Activated naive CD4-positive, alpha-beta T cell treated with anti-CD3 and anti-CD28 coated beads, Interleukin-2, amount 50 U/mL, for 16 hours (primary cell): ENCODE measurements at places on chromosomes 3 and 15.

- DNase-seq = no peak
Measured at GRCh38 chr3:20104167-20104661, 64.0 kb downstream of the KAT2B start.

DNA sequence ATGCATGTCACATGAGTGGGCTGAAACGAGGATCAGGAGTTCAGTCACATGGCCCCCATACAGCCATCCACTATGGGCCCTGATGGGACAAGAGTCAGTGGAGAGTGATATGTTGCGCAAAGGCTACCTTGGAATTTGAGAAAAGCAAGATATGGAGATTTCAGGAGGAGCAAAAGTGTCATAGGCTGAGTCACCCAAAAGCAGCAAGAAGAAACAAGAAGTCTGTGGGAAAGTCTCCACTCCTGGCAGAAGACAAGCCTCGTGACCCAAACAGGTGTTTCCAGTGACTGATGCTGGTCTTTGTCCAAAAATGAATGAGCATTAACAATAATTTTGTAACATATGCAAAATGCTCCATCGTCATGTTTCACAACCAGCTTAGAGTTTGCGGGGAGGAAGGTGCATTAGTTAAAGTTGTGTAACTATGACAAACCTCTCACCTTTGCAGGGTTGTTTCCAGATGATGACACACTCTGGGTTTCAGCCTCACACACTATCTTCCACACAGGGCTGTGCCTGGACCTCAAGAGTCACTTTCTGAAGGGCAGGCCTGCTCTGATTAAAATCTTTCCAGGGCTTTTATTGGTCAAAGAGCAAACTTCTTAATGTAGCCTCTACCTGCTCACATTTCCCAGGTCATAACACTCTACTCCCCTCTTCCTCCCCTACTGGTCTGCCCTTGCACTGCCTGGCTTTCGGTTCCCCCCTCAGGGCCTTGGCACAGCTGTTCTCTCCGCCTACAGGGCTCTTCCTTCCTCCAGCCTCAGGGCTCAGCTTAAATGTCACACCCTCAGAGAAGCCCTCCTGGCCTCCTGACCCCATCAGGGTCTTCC, 3.9 kb upstream of the DNASE1L3 start:
- DNase-seq = no peak

- DNase-seq = no peak
Measured at GRCh38 chr3:129534428-129535027, 6.1 kb downstream of the RHO start.

DNA sequence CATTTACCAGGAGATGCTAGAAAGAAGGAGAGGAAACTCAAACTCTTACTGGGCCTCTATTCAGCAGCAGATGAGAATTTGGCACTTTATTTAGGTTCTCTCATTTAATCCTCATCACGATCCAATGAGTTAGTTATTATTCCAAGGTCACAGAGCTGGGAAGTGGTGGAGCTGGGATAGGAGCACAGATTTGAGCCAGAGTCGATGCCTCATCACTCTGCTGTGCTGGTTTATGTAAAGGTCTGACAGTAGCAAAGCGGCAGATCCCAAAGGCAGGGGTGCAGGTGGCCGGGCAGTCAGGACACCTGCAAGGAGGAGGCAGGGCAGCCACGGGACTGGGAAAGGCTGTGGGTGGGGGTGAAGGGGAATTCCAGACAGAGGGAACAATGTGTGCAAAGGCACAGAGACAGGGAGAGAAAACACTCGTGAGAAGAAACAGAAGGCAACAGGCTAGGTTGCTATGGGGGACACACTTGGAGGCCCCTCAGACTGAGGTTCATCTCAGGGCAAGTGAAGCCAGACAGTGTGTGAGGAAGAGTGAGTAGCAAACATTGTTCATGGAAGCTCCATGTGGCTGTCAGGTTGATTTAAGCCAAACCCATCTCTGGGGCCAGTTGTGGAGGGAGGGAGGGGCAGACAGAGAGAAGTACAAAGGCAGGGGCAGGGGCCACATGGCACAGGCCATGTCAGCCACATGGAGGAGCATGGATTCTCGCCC, 26.8 kb downstream of the RAB6B start:
- no peak for DNase-seq

DNA sequence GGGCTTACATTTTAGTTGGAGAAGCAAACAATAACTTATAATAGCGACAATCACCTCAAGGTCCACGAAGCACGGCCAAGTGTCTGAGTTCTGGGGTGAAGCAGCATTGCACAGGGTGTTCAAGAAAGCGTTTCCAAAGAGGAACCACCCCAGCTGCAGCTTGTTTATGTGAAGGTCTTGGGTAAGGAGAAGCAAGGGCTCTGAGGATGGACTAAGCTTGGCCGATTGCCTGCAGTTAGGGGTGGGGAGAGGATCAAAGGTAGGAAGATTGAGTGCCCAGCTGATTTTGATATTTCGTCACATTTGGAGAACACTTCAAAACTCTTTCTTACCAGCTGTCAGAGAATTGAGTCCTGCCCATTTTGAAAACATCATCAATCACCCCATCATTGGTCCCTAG, 321.6 kb upstream of the DNAJC19 start:
- DNase-seq = no peak

- DNase-seq = no peak
Measured at GRCh38 chr3:175818811-175819464, 959.8 kb downstream of the NAALADL2 start.

DNA sequence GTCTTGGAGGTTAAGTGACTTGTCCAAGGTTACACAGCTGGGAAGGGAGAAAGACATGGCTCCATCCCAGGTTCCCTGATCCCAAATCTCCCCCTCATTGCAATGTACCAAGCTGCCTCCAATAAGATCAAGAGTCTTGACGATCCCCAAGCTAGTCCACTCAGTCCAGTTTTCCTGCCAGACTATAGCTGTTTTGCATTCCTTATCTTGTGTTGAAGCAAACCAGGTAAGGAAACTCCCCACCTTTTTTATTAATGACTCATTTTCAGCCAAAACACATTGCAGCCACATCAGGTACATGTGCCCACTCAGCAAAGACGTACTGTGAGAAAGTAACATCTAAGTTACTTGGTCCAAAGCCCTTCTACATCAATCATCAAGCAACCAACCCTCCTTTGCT, 41.9 kb downstream of the LIPC start:
- DNase-seq = no peak

DNA sequence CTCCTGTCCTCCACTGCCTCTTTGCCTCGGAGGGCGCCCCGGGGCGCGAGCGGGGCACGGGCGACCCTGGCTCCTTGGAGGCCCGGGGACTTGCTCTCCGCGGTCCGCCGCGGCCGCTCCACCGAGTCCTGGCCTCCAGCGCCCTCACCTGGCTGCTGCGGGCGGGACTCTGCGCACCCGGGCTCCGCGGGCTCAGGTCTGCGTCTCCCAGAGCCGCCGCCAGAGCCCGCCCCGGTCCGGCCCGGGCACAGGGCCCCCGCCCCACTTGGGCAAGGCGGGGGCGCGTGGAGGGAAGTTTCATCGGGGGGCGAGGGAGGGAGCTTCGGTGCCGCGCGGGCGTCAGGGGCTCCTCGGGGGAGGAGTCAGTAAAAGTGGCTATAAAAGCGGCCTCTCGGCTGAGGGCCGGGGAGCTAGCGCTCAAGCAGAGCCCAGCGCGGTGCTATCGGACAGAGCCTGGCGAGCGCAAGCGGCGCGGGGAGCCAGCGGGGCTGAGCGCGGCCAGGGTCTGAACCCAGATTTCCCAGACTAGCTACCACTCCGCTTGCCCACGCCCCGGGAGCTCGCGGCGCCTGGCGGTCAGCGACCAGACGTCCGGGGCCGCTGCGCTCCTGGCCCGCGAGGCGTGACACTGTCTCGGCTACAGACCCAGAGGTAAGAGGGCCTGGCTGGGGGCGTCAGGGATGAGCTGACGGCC, at the start of gene CEMIP:
TSS of gene CEMIP (plus strand) at position 407 of the 694 bp plus-strand sequence. CDS start 94,510 bp downstream, outside the sequence.
- DNase-seq = peak; percentile 39
